Stimulated activated CD4-positive, alpha-beta T cell treated with anti-CD3 and anti-CD28 coated beads, Interleukin-15, amount 100 ng/mL, for 24 hours (primary cell): ENCODE measurements at places on chromosomes 6 and 20.

DNA sequence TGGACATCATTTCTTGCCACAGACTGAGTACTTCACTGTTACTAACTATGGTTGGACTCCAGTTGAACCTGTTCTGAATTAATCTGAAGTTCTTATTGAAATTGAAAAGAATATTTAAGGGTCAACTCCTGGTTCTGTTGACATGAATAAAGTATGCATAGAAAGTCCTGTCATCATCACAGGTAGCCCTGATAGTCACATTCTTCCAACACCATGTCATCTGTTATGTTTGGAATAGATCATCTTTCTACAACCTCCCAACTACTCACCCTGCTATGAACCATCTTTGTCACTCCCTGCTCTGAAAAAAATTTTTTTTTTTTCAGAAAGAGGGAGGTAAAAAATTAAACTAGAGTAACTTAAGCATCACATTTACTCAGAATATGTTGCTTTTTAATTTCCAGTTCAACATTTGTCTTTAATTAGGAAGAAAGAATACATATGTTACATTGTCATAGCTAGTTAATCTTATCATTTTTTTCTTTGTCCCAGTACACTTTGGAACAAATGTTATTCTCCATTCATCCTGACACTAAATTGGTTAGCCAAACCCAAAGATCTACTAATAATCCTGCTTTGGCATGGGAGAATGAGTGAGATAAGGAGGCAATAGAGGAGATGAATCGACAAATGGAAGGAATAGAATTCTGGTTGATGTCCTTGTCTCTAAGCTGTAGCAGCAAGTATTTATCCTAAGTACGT is 775.1 kb upstream of the NRSN1 start:
- DNase-seq, result no peak

DNA sequence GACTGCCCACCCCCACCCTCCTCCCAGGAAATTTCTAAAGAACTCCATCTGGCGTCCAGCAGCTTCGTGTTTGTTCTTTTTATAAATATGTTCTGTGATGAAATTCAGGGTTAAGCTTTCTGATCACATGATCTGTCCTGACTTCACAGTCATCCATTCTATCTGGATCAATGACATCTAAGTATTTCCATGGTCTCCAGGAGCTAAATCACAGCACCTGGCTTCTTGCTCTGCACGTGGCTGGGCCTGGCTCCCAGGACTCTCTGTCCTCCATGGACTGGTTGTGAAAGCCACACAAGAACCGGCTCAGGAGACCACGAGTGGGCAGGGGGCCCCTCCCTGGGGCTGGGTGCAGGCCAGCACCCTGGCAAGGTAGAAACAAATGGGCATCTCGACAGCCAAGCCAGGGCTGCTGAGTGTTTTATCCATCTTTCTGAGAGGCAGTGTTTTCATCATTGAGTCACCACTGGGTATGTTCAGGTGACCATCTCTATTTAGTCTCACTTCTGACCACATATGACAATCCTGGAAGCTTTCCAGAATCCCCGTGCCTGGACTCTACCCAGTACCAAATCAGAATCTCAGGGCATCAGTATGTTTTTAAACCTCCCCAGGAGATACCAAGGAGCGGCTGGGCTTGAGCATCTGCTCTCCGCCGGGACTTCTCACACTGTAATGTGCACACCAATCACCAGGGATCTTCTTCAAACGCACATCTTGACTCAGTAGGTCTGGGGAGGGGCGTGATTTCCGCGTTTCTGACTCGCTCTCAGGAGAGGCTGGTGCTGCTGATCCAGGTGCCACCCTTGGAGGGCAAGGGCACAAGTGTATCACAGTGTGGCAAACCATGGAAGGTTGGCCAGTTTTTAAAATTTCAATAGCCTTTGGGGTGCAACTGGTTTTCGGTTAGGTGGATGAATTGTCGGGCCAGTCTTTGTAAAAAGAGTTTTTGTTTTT is 31.6 kb upstream of the PXDC1 start:
- DNase-seq, result no peak

DNA sequence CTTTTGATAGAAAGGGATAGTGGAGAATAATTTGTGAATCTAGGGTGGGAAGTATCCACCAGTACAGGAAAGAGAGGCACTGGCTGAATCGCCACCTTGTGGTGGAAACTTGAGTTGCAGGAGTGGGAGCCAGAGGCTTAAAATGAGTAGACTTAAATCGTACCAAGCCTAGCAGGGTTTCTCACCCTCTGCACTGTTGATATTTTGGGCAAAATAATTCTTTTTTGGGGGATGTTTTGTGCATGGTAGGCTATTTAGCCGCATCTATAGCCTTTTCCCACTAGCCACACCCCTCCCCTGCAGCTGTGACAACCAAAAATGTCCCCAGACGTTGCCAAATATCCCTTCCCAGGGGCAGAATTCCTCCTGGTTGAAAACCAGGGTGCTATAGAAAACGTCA is 119.1 kb downstream of the DHX35 start:
- DNase-seq, result peak; percentile 87

- no peak for DNase-seq
Measured at GRCh38 chr6:52587001-52587400, 10.1 kb upstream of the TRAM2 start.

- no peak for DNase-seq
Measured at GRCh38 chr6:41642090-41642959, 4.1 kb downstream of the MDFI start.

DNA sequence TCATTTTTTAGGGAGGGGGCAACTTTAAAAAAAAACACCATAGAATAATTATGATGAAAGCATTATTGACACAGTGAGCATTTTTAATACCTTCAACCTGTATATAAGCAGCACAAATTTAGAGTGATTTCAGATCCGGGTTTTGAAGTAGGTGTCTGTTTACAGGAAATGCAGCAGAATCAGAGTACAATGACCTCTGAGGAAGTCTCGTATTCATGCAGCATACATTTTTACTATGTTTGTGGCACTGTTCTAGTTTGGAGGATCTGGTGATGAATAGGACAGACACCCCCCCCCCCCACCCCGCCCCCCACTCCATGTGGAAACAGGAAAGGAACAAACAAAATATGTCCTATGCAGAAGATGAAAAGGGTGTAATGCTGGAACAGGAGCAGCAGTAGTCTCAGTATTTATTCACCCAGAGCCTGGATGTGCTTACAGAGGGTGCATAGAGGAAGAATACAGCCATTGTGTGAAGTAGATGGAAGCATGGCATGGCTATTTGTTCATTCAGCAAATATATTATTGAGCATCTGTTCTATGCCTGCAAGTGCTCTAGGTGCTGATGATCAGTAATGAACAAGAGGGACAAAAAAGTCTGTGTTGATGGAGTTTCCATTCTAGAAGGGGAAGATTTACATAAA is 19.7 kb downstream of the VAPB start:
- no peak for DNase-seq

GRCh38 chr6:154106251-154106650 is 67.2 kb downstream of the OPRM1 start:
- DNase-seq, result no peak

DNA sequence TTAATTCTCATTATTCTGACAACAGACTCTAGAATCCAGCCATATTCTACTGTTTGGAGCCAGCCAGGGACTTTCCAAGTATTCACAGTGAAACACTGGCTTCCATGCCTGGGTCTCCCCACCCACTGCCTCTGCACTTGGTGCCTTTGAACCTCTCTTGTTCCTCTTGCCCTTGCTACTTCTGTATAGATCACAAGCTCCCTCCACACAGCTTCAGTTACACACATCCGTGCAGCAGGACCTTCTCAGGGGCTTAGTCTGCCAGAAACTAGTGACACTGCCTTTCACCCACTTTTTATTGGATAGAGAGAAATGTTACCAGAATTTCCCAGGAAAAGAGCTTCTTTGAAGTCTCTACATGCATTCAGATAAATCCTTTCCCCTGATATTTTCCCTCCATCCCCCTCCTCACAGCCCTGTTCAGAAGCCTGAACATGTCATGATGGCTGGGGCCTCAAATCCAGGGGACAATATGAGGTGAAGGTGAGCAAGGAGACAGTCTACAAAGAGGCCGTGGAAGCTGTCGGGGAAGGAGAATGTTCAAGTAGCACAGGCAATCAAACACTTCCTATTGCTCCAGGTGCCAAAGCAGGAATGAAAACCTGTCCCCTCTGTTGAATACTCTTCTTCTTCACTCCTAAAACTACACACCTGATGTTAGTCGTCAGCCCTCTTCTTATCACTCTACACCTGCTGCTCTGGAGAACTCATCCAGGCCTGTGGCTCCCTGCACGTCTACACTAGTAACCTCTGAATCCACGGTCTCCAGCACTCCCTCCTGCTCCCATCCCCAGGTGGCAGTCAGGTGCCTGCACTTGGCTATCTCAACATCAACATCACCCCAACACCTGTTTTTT is 20.2 kb upstream of the HLA-DOA start:
- peak; percentile 10 for DNase-seq

- DNase-seq, result no peak
Measured at GRCh38 chr6:20929283-20929682, 395.0 kb downstream of the CDKAL1 start.

- no peak for DNase-seq
Measured at GRCh38 chr20:53180928-53181362, 208.8 kb downstream of the TSHZ2 start.

- DNase-seq, result no peak
Measured at GRCh38 chr6:95917034-95917433, 98.7 kb upstream of the FUT9 start.

GRCh38 chr6:41371461-41371991 is 36.1 kb downstream of the NCR2 start:
- peak; percentile 38 for DNase-seq

GRCh38 chr6:4350567-4351519 is 215.5 kb upstream of the ECI2 start:
- no peak for DNase-seq

GRCh38 chr20:35007413-35007812 is 51.7 kb downstream of the MYH7B start:
- DNase-seq, result no peak

DNA sequence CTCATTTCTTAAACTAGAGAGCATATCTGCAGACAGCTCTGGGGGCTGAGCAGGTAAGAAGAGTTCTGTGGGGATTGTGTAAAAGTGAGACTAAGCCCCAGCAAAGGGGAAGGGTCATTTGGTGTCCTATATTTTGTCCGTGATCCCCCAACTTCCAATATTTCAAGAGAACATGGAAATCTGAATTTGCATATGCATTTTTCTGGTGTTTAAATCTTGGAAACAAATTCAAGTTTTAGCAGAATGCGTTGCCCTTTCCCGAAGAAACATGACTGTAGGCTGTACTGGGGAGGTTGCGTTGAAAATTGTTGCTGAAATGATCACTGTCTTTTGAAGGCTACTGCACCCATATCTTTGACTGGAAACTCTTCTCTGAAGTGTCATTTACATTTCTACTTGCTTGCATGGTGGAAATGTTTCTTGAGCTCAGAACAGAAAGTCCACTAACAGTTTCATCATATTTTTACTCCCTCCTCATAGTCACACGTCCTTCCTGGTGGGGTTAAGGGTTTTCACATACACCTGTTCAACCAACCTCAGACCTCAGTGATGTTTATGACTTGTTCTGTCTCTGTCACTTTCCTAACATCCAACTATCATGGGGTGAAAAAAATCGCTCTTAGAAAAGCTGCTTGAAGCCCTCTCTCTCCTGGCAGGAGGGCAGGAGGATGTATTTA is 140.3 kb downstream of the BCAS1 start:
- no peak for DNase-seq

DNA sequence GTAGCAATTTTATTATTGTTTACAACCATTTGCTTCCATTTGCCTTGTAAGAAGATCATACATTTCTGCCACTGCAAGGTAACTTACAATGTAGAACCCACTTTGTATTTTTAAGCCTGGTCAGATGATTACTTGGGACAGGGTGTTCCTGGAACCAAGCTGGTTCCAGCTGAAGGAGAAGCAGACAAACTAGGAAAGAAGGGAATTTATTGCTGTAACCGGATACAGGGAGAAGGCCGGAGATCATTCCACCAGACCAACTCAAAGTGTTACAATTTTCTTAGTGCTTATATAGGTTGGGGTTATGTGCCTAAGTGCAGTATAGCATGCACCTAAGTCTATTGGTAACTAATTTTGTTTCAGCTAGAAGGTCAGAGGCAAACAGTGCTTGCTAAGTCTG is 104.4 kb downstream of the MANEA start:
- no peak for DNase-seq

DNA sequence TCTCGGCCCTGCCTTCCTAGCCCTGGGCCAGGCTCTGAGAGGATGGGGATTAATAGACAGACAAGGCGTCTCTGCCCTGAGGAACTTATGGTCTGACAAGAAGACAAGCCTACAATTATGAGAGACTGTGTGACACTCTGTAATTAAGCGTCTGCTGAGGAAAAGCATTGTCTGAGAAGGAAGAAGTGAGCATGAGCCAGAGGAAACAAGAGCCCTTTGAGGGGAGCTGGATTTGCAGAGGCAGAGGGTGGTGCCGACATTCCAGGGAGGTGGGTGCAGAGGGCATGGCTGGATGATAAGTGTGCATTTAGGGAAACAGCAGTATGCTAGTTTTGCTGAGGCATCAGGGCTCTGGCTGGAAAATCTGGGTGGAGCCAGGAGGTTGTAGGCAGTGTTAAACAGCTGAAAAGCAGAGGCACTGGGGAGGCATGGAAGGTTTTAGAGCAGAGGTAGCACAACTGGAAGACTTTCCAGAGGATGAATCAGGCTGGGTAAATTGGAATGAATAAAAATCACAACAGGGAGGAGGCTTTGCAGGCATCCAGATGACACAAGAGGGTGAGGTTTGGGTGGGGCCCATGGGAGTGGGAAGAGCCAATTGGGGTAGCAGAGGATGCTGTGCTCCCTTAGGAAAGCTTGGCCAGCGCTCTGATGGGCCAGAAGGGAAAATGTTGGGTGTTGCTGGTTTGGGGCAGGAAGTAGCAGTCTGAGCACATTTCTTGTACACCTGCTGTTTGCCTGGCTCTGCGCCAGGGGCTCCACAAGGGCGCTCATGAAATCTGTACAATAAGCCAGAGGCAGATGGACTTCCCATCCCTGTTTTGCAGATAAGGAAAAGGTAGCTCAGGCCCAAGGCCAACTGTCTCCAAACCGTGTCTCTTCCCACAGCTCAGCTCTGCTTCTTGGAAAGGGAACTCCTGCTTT is 74.0 kb upstream of the MYL9 start:
- peak; percentile 56 for DNase-seq

DNA sequence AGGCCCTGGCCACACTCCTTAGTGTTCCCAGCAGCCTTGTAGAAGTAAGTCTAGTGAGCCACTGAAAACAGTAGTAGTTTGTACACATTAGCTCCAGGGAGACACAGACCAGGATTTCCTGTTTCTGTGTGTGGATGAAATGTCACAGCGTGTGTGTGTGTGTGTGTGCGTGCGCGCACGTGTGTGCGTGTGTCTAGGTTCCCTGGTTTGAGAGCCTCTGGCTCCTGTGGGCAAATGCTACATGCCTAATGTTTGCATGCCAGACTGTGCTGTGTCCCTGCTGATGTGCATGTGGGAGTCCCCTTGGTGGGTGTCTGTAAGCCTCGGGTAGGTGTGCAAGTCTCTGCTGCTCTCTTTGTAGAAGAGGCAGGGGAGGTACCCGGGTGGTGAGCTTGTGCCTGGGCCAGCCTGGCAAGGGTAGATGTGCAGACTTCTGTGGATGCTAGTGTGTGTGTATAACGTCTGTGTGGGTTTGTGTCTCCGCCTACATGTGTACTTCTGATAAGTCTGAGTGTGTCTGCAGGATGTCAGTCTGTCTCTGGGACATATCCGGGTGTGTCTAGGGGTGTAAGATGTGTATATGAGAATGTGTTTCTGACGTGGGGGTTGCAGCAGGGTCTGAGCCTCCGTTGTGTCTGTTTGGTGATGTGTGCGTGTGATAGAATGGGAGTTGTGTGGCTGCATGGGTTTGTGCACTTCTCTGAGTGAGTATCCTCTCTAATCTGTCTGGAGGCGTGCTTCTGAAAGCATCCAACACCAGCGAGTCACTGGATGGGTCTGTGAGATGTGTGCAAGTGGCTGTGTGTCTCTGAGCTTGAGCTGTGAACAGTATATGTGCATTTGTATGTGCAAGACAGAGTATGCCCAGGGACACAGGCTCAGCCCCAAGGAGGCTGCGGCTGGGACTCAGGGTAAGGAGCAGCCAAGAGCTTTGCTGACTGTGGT is 19.0 kb upstream of the TLDC2 start:
- DNase-seq, result peak; percentile 36
